ENCODE measurements at places on chromosomes 4 and X. TPM values are rescaled to one million over a fixed set of nuclear protein-coding genes. Genes with fewer than 3 reads are reported as not detected.

The EPHA5 gene
- not detected for total RNA-seq

The GPRASP2 gene
- 2.1 TPM for total RNA-seq

GRCh38 chrX:17923546-17923945, 62.4 kb upstream of the RAI2 start:
- H3K27ac ChIP-seq = no peak overlapping the region
- H3K4me3 ChIP-seq = no peak overlapping the region

DNA sequence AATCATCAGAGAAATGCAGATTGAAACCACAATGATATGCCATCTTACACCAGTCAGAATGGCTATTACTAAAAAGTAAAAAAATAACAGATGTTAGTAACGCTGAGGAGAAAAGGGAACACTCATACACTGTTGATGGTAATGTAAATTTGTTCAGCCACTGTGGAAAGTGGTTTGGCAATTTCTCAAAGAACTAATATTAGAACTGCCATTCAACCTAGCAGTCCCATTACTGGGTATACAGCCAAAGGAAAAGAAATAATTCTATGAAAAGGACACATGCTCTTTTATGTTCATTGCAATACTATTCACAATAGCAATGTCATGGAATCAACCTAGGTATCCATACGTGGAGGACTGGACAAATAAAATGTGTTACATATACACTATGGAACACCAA, 566.3 kb downstream of the STPG2 start:
- no peaks in the 10 kb centered on the region for H3K36me3 ChIP-seq
- no peak overlapping the region for H3K27ac ChIP-seq
- no peaks in the 10 kb centered on the region for H3K4me1 ChIP-seq
- DNase-seq = no peak

The MFAP3L gene
- 0.85 TPM for total RNA-seq

GRCh38 chr4:8332891-8333331, 63.4 kb downstream of the HTRA3 start:
- H3K36me3 ChIP-seq = no peaks in the 10 kb centered on the region
- H3K4me3 ChIP-seq = no peak overlapping the region
- H3K4me1 ChIP-seq = no peaks in the 10 kb centered on the region
- no peak for DNase-seq
- H3K27me3 ChIP-seq = no peaks in the 10 kb centered on the region

- H3K4me1 ChIP-seq = no peaks in the 10 kb centered on the region
- H3K27me3 ChIP-seq = peaks cover 2% of the 10 kb centered on the region
These were observed 5.7 kb upstream of the KLKB1 start for GRCh38 chr4:186221624-186222023.

DNA sequence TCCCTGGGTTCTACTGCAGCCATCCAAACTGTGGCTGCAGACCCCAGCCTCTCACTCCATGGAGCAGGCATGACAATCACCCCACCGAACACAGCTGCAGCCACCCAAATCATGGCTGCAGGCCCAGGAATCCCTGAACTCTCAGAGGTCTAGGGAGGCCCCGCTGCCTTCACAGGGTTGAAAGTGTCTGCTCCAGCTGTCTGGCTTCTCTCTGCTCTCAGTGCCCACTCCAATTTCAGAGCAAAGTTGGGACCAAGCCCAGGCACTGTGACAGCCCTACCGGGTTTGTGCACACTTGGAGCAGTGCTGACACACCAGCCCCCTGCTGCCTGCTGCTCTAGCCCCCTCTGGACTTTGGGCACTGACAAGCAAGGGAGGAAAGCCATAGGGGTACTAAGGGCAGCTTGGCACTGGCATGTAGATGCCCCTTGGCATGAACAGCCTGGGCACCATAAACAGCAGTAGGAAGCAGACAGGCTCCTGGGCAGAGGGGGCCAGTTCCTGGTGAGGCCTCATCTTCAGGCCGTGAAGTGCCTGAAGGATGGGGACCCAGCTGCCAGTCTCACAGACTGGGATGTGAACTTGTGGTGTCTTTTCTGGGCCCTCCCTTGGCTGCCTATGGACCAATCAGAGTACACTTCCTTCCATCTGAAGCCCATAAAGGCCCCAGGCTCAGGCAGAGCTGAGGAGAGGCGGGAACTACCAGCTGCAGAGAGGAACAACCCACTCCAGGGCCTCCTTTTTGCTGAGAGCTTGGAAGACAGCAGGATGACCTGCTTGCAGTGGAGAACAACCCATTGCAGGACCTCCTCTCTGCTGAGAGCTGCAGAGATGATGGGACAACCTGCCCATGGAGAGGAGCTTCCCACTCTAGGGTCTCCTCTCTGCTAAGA, 68.8 kb downstream of the TECRL start:
- H3K27me3 ChIP-seq = no peaks in the 10 kb centered on the region
- H3K36me3 ChIP-seq = no peaks in the 10 kb centered on the region
- no peak overlapping the region for H3K27ac ChIP-seq
- no peak overlapping the region for H3K4me3 ChIP-seq
- no peak for DNase-seq
- no peaks in the 10 kb centered on the region for H3K4me1 ChIP-seq

DNA sequence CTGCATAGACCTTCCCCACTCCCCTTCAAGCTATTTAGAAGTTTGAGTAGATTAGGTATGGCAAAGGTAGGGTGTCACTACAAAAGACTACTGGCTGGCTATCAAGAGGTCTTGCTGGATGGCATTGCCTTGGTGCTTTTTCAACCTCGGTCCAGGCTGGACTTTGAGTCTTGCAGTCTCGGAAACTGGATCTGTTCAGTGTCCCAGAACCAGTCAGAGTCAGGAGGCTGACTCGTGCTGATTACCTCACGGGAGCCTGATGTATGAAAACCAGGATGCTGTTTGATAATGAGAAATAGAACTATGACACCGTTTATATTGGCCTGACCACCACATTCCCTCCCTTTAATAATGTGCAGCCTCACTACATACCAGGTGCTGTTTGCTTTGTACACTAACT, 2.7 kb upstream of the PHKA1 start:
- H3K36me3 ChIP-seq = peaks cover 1% of the 10 kb centered on the region
- H3K4me1 ChIP-seq = peaks cover 10% of the 10 kb centered on the region
- no peak overlapping the region for H3K4me3 ChIP-seq
- H3K27ac ChIP-seq = no peak overlapping the region

- H3K27ac ChIP-seq = no peak overlapping the region
- no peaks in the 10 kb centered on the region for H3K4me1 ChIP-seq
- H3K27me3 ChIP-seq = no peaks in the 10 kb centered on the region
- peaks cover 11% of the 10 kb centered on the region for H3K36me3 ChIP-seq
These were observed 18.1 kb downstream of the TMEM175 start for GRCh38 chr4:950136-951020.

DNA sequence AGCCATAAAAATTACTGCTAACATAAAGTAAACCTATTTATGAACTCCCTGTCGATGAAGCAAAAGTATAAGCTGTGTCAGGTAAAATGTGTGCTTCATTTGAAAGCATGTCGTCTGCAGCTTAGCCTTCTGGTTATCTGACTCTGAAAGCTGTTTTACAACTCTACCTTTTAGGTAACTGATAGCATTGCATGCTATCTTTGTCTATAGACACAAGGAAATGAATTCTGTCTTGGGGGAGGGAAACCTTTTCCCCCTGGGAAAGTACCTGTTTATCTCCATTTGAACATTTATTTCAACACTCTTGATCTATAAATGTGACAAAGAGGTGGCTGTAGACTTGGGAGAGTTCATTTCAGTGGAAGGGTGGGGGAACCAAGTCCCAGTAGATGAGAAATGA, 51.4 kb downstream of the RAB40A start:
- H3K27ac ChIP-seq = no peak overlapping the region
- peaks cover 2% of the 10 kb centered on the region for H3K27me3 ChIP-seq
- H3K4me3 ChIP-seq = no peak overlapping the region

GRCh38 chr4:138405934-138406567, 163.9 kb upstream of the SLC7A11 start:
- no peak overlapping the region for H3K4me3 ChIP-seq
- no peak for DNase-seq
- no peak overlapping the region for H3K27ac ChIP-seq
- no peaks in the 10 kb centered on the region for H3K4me1 ChIP-seq
- H3K27me3 ChIP-seq = no peaks in the 10 kb centered on the region
- no peaks in the 10 kb centered on the region for H3K36me3 ChIP-seq

- no peak overlapping the region for H3K4me3 ChIP-seq
- no peak for DNase-seq
These were observed 62.6 kb downstream of the NSUN7 start for GRCh38 chr4:40812386-40812785.

The LRAT gene
- total RNA-seq = not detected

DNA sequence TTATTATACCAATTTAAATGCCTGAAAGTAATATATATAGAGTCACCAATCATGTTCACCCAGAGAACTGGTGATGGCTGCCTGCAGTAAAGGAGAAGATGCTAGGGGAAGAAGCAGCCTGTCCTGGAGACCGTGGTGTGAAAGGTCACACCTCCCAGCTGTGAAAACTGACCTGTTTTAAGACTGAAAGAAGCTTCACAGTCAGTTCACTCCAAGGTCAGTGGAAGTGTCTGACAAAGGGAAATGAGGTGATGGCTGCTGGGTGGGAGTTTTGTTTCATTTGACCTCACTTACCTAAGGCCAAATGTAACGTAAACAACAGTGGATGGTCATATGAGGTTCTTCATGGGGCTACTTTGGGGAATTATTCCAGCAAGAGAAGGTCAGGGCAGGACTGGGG, 352.1 kb upstream of the GATB start:
- peaks cover 7% of the 10 kb centered on the region for H3K36me3 ChIP-seq
- peaks cover 75% of the 10 kb centered on the region for H3K4me1 ChIP-seq
- H3K27ac ChIP-seq = peak overlapping the region; percentile 1
- H3K4me3 ChIP-seq = no peak overlapping the region
- H3K27me3 ChIP-seq = no peaks in the 10 kb centered on the region

- H3K27me3 ChIP-seq = no peaks in the 10 kb centered on the region
- no peaks in the 10 kb centered on the region for H3K36me3 ChIP-seq
- DNase-seq = no peak
These were observed 179.9 kb downstream of the AR start for GRCh38 chrX:67723580-67724351.

- H3K27ac ChIP-seq = no peak overlapping the region
- H3K4me1 ChIP-seq = peaks cover 8% of the 10 kb centered on the region
- no peaks in the 10 kb centered on the region for H3K36me3 ChIP-seq
- peaks cover 5% of the 10 kb centered on the region for H3K27me3 ChIP-seq
- DNase-seq = no peak
These were observed 255.8 kb upstream of the GPRIN3 start for GRCh38 chr4:89563431-89563830.

The RPA4 gene
- 0.26 TPM for total RNA-seq
